ENCODE measurements at places on chromosomes 5 and 9. TPM values are rescaled to one million over a fixed set of nuclear protein-coding genes. Genes with fewer than 3 reads are reported as not detected.

- no peak for DNase-seq
Observed at GRCh38 chr9:97136421-97136820, 97.5 kb upstream of the CTSV start.

DNA sequence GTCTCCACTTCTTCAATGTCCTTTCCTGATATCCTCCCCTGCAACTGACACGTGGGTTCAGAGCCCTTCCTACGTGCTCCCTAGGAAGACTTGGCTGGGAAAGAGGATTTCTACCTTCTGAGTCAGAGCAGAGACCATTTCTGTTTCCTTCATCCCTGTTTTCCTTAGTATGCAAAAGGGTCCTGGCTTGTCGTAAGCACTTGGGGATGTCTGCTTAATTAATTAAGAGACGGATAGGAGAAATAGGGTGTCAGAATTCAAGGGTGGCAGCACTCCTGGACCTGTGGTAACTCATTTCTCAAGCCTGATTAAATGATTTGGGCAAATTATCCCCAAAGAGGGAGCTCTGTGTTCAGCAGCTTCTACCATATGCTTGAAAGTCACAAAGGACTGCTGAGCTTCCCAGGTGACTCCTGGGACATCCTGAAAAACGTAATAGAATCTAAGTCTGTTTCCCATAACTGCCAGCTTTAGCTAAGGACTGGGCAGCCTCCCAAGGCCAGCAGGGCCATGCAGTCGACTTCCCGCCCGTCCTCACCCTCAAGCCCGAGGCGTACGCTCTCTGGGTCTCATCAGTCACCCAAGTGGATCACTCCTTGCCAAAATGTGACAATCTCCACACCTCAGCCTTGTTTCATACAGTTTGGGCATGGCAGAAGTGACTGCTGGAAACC lies 20.5 kb downstream of the ABCA1 start:
- no peak for DNase-seq

Gene CKMT2
- total RNA-seq: 9.8 TPM

DNA sequence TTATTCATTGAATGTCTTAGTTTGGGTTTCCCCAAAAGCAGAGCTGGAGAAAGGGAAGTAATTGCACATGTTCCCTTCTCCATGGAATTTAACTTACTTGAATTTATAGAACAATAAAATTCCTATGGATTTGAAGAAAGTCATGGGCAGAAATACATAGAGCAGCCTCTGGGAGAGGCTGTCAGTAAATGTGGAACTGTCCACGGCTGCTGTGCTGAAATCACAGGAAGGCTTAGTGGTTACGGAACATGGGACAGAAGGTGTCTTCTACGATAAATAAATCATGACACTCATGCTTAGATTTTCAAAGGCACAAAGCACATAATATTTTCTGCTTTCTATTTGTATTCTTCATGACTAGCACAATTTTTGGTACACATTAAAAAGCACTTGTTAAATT lies 440.6 kb upstream of the IZUMO3 start:
- no peak for DNase-seq

GRCh38 chr9:129981180-129981907 lies 61.6 kb downstream of the FNBP1 start:
- no peak for DNase-seq

Gene RGS7BP
- total RNA-seq: 7.3 TPM

DNA sequence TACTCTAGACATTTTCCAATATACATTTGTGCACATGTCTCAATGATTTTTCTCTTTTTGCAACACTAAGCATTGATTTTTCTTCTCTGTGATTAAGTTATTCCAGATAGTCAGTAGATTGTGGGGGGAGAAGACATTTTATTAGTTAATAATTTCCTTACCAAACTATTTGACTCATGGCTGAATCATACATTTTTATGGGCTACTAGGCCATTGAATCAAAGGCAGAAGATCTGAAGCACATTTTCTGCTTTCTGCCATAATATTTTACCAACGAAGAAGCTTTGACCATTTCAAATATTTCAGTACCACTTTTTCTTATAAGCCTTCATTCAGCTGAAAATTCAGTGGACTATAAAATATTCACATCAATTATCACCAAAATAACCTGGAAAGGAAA lies 175.6 kb downstream of the IRX2 start:
- no peak for DNase-seq

- DNase-seq: no peak
Observed at GRCh38 chr9:114192539-114192938, 37.2 kb downstream of the COL27A1 start.

Gene CNTLN
- total RNA-seq: 4.1 TPM

Gene GNAQ
- 35.0 TPM for total RNA-seq

DNA sequence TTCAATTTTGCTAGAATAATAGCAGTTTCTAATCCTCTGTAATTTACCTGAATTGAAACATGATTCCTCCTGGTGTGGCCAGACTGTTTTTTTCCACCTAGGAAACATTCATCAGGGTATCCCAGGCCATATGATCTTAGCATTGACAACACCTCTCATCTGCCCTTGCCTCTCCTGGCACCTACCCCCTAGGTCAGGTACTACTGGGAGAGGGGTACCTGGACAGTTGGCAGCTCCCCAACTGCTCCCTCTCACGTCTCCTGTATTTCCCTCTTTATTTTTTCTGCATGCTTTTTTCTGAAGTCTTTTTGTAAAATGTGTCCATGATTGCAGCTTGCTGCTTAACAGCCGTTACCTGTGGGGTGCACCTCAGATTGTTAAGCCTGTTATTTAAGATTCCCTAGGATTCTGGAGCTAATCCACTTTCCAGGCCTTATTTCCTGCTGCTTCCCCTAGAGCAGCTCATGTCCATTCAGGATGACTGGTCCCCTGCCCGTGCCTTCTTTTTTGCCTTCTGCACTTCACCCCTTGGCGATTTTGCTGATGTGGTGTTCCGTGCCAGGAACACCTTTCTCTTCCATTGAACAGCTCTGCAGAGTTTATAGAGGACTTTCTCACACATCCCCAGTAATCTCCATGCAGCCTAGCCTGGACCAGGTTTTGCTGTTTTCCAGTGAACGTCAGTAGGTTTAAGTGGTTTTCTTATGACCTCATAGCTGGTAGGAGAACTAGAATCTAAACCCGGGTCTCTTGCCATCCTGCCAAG lies 33.6 kb downstream of the SNX30 start:
- DNase-seq: no peak

DNA sequence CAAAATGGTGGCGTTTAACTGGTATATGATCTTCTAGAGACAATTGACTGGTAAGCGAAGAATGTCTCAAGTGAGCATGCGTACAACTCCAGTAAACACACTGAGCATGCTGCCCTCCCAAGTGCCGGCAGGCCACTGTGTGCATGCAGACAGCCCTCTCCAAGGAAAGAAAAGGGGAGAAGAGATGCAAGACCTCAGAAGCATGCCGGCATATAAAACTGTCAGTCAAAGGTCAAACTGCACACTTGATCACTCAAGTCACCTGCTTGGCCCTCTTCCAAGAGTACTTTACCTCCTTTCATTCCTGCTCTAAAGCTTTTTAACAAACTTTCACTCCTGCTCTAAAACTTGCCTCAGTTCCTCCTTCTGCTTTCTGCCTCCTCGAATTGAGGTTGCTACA lies 910.2 kb downstream of the TAF11L14 start:
- no peak for DNase-seq

Gene GTF2H2C
- 16.3 TPM for total RNA-seq

GRCh38 chr5:17860660-17861315 lies 226.5 kb downstream of the TAF11L14 start:
- no peak for DNase-seq

Gene NMUR2
- 7.0 TPM for total RNA-seq

GRCh38 chr5:55151923-55152842 lies 7.8 kb upstream of the GPX8 start:
- peak; percentile 69 for DNase-seq

Gene ACSL6
- total RNA-seq: 0.23 TPM

DNA sequence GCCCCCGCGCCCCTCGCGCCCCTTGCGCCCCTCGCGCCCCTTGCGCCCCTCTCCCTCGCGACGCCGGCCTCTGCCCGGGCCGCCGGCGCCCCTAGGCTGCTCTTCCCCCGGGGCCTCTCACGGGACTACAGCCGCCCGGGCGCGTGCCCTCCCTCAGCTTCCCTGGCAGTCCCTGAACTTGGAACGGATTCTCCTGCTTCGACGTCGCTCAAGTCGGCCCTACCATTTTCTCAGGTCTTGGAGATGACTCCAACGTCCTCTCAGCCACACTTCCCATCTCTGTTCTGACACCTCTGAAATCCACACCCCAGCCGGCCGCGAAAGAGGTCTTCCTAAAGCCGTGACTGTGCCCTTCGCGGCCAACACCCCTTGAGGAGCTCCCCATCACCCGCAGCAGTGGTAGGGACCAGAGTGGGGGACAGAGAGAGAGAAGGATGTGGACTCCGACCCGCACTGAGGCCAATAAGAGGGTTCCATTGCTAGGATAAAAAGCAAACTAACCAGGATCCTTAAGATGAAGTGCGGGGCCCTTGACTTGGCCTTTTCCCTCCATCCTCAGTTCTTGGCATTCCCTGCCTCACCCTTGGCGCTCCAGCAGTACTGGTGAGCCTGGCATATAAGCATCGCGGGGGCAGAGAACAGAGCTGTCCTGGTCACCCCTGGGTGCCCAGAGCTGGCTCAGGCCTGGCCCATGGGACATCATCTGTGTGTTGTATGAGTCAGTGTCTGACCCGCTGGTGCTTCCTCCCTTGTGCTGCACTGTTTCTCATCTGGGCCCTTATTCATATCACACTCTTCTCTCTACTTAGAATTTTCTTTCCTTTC lies 38.6 kb upstream of the GARNL3 start:
- no peak for DNase-seq

- no peak for DNase-seq
Observed at GRCh38 chr5:178141550-178141949, 10.7 kb downstream of the RMND5B start.

DNA sequence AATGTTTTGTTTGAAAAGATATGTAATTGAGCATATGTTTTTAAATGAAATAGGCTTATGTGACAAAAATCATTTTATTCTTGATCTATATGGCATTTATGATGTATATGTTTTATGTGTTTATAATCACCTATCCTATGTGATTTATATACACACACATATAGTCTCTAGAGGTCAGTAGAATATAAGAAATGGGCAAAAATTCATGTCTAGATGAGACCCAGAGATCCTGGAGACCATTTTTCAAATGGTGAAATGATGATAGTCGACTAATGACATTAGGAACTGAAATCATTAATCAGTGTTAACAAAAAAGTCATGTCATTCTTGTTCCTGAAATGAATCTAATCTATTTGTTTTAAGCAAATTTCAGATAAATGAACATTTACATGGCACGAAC lies 709.2 kb upstream of the WWC1 start:
- no peak for DNase-seq

GRCh38 chr5:65933295-65933694 lies 6.9 kb downstream of the ERBIN start:
- DNase-seq: no peak

Gene BAAT
- not detected for total RNA-seq

DNA sequence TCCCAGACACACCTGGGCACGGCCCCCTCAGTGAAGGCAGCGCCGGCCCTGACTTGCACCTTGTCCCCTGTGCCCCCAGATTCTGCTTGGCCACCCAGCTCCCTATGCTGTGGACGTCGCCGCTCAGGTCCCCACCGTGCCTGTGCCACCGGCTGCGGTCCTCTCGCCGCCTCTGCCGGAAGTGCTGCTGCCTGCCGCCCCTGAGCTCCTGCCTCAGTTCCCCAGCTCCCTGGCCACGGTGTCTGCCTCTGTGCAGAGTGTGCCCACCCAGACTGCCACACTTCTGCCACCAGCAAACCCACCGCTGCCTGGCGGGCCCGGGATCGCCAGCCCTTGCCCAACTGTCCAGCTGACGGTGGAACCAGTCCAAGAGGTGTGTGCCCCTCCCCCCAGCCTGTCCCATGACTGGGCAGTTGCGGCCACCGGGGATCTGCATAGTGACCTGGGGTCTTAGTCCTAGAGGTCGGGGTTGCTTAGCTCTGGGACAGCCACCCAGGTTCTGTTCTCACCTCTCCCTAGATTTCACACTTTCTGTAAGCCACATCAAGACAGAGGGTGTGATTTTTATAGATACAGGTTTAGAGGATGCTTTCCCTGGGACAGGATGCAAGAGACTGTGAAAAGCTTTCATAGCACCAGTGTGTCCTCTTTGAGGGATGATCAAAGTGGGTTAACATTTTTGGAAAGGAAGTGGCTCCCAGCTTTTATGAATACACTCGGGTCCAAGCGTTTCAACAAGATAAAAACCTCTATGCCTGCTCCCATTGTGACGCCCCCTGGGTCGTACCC lies 78.0 kb downstream of the WNK2 start:
- DNase-seq: no peak

Gene HCN1
- 0.05 TPM for total RNA-seq

DNA sequence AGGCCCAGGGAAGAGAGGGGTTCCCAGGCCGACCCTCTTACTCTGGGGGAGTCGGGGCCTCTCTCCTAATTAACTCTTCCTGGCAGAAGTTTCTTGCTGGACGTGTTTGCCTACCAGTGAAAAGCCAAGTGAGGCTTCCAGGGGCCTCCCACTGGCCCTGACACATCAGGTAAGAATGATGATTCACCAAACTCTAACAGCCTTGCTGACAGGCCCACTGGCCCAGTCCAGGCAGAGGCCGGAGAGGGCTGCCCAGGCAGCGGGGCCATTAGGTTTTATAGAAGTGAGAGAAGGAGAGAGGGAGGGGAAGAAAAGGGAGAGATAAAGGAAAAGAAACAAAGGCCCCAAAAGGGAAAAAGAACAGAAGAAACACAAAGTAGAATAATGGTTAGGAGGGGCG lies 50.8 kb upstream of the FOXE1 start:
- DNase-seq: no peak

GRCh38 chr5:123752552-123753179 lies 240.7 kb downstream of the CSNK1G3 start:
- DNase-seq: no peak

Gene LRRC19
- not detected for total RNA-seq

GRCh38 chr5:133347039-133347438 lies 265.3 kb downstream of the FSTL4 start:
- DNase-seq: no peak

DNA sequence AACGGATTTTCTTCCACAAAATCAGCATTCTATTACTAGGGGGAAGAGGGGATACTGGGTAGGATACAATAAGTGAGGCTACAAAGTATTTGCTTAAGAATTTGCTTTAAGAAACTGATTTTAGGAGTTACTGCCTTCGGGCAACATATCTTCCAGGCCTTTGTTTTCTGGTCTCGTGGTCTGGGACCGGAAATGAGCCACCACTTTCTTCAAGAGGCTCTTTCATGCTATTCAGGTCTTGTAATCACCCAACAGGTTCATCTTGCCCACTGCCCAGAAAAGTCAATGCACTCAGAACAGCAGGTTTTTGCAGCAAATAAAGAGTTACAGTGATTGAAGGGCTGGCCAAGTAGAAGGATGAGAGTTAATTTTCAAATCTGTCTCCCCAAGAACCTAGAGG lies 6.6 kb upstream of the AOPEP start:
- DNase-seq: no peak

DNA sequence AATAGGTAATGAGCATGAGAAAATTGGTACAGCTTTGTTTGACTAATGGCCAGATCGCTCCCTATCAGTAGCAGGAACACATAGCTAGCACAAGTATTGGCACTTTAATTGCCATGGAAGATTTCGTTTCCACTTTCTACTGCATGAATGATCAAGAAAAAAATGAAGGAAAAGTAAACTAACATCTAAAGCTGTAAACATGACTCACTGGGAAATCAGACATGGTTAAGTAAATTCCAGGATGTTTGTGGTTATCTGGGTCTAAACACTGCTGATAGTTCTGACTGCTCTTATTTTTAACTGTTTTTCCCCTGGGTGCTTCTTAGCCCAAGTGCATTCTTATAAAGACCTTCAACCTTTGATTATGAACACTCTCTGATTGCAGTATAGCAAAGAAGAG lies 388.9 kb downstream of the NR2F1-AS1 start:
- DNase-seq: no peak

Gene CDC20B
- total RNA-seq: 1.1 TPM

Gene EGFL7
- 118 TPM for total RNA-seq

Gene PLPPR1
- total RNA-seq: 2.8 TPM

Gene THBS4
- 3.9 TPM for total RNA-seq

Measured in prostate gland (tissue), 2 donors.